ENCODE measurements at places on chromosomes 3 and 15.

- no peak for DNase-seq
Measured at GRCh38 chr3:49015765-49016164, 2.6 kb downstream of the DALRD3 start.

GRCh38 chr3:114809668-114810413 lies 337.2 kb downstream of the ZBTB20 start:
- no peak for DNase-seq

GRCh38 chr3:78762121-78762520 lies 1005.7 kb downstream of the ROBO1 start:
- DNase-seq = no peak

GRCh38 chr3:187930021-187930420 lies 184.8 kb upstream of the BCL6 start:
- DNase-seq = no peak

DNA sequence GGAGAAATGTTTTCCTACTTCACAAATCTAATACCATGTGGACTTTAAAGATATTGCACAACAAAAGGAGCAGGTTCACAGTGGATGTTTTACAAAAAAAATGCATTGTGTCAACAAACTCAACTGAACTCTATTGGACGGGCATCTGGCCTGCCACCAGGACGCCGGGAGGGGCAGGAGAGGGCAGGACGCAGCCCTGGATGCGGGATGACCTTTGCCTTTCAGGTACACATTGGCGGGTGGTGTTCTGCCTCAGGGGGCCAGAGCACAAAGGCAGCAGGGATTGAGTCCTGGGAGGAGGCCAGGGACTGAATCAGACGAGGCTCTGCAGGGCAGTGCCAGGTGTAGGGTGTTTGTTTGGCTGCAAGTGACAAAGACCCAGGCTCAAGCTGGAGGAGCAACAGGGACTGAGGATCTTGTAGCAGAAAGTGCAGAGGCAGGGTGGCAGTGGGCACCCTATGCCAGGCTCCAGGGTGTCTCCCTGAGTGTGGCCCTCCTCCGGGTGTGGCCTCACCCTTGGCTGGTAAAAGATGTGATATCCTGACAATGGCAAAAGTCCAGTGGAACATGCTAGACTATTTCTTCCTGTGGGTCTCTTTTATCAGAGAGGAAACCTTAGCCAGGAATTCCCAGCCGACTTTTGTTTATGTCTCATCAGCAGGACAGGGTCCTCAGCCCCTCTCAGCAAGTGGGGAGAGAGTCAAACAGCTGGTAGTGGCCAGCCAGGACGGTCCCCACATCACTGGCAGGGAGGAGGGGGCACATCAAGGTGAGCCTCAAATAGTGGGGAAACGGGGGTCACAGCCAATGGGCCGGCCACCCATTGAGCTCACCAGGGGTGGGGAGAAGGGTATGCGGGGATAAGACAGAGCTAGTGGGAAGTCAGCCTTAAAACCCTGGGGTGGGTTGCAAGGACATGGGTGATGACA lies 29.7 kb upstream of the KLF13 start:
- DNase-seq = no peak

- no peak for DNase-seq
Measured at GRCh38 chr3:134049676-134050075, 20.0 kb upstream of the SLCO2A1 start.

DNA sequence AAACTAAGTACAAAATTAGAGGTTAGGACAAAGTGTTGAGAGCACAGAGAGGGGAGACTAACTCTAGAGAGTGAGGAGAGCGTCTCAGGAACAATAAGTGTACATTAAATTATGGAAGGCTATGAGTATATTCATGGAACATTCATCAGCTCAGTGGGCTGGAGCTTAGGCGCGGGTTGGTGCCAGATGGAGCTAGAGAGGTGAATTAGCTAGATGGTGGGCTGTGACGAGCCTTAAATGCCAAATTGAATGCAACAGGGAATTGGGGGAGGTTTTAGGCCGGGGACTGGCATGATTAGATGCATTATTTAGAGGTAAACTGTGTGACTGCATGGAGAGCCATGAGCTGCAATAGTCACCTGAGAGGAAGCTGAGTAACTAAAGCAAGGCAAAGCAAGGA lies 97.1 kb downstream of the TMEM108 start:
- no peak for DNase-seq

- DNase-seq = peak; percentile 62
Measured at GRCh38 chr15:64521726-64522164, 61.4 kb downstream of the ZNF609 start.

DNA sequence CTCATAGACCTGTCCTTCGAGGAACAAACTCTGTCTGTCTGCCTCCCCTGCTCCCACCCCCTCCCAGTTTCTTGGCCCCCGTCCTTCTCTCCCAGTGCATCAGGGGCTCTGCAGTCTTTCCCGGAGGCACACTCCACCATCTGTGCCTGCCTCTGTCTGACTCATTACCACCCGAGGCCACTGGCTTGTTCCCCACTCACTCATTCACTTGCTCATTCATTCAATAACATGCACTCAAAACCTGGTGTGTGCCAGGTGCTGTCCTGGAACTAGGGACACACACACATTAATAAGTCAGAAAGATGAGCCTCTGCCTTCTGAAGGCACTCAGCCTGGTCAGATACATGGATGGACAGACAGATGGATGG lies 12.4 kb downstream of the AMIGO3 start:
- DNase-seq = no peak

DNA sequence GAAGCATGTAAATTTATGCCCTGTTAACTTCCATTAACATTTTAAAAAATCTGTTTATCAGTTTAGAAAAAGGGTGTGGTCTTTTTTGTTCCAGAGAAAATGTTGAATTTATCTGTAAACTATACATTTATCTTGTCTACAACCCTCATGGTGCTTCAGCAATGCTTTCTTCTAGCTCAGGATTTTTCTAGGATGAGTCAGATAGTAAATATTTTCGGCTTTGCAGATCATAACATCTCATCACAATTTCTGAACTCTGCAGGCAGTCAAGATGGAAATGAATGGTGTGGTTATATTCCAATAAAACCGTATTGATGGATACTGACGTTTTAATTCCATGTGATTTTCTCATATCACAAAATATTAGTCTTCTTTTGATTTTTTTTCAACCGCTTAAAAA lies 70.5 kb upstream of the FOXB1 start:
- DNase-seq = no peak

DNA sequence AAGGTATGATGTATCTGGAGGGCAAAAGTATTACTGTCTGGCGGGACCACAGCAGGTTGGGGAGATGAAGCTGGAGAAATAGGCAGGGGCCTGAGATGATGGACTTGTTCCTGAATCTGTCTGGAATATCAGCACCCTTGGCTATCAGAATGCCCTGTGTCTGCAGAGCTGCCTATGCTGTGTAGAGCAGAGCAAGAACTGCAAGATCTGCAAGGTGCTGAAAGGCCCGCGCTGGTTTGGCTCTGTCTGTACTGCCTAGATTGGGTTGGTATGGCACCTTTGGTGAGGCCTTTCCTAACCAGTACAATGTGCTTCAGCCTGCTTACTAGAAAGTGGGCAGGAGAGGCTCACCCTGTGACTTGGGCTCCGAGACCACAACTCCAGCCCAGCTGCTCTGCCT lies 96.8 kb downstream of the WDR76 start:
- no peak for DNase-seq

- DNase-seq = no peak
Measured at GRCh38 chr15:38709196-38709595, 144.6 kb upstream of the RASGRP1 start.

- no peak for DNase-seq
Measured at GRCh38 chr3:36846406-36846805, 82.1 kb upstream of the DCLK3 start.

DNA sequence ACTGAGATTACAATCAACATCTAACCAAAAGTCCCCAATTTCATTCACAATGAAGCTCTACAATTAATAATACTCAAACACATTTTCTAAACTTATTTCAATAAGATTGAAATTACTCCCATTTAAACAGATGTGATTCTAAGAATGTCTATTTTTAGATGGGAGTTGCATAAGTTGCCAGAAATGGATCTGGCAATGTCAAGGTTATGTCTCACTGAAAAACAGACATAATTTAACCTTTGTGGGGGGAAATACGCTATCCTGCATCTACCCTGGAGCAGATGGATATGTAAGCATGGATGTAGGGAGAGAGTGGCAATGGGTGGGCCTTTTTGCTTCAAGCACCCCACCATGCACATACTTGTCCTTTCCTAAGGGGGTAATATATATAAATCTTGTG lies 6.7 kb upstream of the EIF1B start:
- DNase-seq = no peak

DNA sequence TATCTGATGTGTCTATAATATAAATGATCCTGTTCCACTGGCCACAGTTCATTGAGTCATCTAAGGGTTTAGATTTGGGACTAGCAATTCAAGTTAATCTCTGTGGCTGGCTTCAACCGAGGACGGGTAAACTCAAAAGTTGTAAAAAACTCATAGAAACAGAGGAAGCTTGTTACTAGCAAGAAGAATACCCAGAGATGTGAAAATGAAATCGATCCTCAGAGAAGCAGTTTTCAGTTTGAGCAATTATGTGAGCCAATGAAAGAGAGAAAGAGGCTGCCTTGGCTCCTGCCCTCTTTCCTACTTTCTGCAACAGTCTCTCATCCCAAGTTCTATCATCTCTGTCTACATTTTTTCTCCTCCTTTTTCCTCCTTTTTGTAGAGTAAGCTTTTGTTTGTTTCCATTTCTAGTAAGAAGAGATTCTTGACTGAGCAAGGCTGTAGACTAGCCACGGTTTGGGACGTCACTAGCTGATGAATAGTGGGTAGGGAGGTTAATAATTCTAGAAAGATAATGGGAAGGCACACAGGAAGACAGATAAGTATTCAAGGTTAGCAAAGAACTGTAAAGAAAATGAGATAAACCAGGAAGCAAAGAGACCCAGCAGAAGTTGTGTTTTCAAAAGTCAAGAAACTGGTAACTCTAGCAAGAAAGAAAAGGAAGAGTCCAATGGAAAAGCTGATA lies 298.9 kb upstream of the NR2F2 start:
- no peak for DNase-seq

- no peak for DNase-seq
Measured at GRCh38 chr3:194397757-194398312, 1.2 kb downstream of the GP5 start.

DNA sequence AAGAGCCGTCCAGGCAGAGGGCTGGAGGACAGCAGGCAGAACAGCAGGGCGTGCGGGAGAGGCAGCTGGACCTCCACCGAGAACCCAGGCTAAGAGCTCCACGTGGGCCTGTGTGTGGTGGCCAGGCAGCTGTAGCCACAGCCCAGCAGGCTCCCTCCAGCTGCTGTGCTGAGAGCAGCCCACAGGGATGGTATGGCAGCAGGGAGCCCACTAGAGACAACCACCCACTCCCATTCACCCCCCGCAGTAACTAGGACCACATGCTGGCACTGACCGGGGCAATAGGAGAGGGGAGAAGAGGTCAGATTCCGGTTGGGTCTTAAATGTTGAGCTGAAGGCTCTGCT lies 25.6 kb upstream of the MUSTN1 start:
- no peak for DNase-seq

DNA sequence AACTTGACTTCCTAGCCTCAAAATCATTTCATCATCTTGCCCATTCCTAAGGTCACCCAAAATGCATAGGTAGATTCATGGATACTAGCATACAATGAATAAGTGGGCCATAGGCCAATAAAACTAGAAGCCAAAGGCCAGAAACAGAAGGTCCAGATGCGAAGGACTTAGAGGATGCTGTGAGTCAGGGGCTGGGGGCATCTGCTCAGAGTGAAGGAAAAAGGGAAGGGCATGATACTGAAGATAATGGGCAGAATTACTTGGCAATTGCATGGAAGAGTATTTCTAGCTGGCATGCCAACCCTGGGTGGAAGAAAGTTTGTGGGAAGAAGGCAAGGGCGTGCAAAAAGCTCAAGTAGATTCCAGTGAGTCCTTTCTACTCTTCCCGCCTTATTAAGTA lies 27.5 kb downstream of the ILDR1 start:
- DNase-seq = no peak

DNA sequence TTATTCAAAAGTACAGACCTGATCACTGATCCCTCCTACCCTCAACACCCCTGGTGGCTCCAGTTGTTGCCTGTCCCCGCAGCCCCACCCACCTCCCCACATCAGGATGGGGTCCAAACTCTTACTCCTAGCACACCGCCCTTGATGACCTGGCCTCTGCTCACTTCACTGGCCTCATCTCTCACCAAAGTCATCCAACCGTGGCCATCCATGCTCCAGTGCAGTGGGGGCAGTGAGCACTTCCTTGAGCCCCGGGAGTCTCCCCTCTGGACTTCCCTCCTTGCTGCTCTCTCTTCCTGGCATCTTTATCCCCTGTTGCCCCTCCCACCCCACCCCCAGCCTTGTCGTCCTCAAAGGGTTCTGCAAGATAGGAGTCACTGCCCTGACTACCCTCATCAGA lies 191.1 kb downstream of the CACNA2D3 start:
- no peak for DNase-seq

DNA sequence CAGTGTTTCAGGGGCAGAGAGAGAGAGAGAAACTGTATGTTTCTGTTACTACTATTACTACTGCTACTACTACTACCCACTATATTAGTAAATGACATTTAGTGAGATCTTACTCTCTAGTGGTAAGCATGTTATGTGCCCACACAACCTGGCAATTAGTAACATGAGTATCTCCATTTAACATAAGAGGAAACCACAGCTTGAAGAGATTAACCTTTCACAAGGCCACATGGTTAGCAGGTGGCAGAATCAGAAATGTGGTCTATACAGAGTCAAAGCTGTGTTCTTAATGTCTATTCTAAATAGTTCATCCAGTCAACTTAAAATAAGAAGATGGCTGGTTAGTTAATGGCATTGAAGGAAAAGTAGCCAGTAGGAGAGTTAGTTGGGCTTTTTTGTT lies 961.6 kb downstream of the MCTP2 start:
- no peak for DNase-seq

DNA sequence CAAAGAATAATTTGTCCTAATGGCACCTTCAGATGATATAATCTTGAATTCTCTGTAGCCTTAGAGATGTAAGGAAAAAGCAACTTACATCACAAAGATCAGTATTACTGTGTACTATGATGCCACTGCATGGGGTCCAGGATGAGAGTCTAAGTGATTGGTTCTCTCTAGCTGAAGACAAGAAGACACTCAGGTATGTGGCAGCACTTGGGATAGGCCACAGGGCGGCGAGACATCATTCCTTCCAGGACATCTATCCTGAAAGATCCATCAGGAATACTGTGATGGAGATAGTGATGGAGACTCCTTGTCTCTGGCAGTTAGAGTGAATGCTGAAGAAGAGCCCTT lies 2.5 kb downstream of the CD200 start:
- DNase-seq = no peak

DNA sequence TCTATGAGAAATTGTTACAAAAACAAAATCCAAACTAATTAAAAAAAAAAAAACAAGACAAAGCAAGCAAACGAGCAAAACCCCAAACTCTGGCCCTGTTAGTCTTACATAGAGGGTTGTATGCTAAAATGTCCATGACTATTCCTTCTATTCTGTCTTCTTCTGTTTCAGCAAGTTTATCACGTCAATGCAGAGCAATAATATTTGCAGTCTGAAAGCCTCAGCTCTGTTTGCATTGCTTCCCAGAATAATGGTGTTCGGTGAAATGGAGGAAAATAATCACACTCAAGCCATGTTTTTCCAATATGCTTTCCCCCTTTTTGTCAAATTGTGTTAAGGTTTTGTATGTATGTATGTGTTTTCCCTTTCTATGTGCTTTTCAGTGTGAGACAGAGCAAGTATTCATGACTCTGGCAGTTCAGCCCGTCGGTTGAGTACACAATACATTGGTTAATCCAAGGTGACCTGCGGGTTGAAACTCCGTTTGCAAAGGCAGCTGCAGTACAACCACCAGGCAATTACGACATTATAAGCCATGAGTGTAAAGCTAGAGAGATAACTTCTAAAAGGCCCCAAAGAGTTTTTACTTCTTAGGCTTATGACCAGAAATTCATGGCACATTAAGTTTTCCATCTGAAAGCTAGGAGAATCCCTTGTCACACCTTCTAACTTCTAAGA lies 34.9 kb upstream of the MAGI1 start:
- no peak for DNase-seq

Data from SW 1271 (cell line).